Effector memory CD4-positive, alpha-beta T cell (primary cell): ENCODE measurements at places on chromosomes 7 and 10.

GRCh38 chr7:32116436-32116835, 46.2 kb upstream of the PDE1C start:
- no peak for DNase-seq

DNA sequence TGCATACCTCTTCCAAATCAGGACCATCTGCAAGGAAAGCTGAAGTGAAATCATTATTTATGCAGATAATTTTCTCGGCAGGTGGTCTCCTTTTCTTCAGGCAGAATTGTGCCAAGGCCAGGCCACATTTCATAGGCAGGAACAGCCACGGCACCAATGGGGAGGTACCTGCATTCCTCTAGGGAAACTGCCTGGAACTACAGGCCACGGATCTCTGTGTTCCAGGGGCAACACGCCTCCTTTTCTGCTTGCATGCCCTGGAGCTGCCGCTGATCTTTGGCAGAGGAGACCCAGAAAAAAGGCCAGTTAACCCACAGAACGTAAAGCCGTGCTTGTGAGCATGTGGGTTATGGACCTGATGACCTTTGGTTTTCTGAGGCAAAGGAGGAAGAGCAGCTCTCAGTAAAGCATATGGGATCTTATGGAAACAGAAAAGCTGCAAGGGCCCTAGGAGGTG, 111.2 kb upstream of the KIAA1217 start:
- no peak for DNase-seq

DNA sequence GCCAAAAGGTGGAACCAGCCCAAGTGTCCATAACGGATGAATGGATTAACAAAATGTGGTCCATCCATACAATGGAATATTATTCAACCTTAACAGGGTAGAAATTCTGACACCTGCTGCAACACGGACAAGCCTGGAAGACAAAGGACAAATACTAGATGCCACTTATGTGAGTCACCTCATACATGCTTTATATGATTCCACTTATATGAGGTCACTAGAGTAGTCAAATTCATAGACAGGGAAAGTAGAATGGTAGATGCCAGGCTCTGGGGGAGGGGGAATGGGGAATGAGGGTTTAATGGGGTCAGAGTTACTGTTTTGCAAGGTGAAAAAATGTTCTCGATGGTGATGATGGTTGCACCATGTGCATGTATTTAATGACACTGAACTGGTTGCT, 34.0 kb upstream of the CYTH3 start:
- no peak for DNase-seq

DNA sequence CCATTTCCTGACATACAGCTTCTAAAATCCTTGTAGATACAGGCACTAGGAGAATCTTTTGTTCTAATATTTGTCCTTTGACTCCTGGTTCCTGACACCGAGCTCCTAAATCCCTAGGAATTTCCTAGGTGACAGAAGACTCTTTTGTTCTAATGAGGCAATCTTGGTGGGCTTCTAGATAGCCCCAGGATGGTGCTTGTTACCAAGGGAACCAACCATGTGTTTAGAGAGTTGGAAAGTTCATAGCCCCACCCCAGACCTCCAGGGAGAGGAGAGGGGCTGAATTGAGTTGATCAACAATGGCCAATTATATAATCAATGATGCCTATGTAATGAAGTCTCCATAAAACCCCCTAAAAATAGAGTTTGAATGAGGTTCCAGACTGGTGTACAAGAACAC, 145.1 kb downstream of the JMJD1C start:
- no peak for DNase-seq

DNA sequence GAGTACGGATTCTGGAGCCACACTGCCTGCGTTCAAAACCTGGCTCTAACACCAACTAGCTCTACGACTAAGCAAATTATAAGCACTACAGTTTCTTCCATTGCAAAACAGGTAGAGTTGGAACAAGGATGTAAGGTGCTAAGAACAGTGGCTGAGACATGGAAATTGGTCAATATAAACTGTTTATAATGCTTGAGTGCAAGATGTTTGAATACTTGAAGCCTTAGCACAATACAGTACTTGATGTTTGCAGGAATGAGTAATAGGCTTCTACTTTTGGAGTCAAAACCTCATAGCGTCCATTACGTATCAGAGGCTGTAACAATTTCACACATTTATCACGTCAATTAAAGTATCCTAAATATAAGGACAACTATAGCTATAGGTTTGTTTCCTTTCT, 6.9 kb downstream of the NT5C2 start:
- DNase-seq = no peak

GRCh38 chr7:188174-188573, 4.2 kb upstream of the FAM20C start:
- no peak for DNase-seq

DNA sequence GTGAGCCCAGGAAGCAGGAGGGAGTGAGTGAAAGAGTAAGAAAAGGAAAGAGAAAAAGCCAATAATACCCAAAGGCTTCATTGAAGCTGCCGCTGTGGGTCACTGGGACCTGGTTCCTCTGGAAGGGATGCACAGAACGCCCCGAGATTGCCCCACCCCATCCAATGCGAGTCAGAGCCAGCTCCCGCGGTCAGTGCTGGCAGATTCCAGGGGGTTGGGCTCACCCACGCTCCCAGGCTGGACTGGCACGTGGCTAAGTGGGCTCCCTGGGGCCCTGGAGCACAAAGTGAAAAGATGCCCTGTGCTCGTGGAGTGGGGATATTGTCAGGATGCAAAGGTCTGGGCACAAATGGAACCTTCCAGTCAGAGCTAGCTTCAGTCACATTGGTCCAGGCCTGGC, 117.0 kb downstream of the OAT start:
- no peak for DNase-seq

DNA sequence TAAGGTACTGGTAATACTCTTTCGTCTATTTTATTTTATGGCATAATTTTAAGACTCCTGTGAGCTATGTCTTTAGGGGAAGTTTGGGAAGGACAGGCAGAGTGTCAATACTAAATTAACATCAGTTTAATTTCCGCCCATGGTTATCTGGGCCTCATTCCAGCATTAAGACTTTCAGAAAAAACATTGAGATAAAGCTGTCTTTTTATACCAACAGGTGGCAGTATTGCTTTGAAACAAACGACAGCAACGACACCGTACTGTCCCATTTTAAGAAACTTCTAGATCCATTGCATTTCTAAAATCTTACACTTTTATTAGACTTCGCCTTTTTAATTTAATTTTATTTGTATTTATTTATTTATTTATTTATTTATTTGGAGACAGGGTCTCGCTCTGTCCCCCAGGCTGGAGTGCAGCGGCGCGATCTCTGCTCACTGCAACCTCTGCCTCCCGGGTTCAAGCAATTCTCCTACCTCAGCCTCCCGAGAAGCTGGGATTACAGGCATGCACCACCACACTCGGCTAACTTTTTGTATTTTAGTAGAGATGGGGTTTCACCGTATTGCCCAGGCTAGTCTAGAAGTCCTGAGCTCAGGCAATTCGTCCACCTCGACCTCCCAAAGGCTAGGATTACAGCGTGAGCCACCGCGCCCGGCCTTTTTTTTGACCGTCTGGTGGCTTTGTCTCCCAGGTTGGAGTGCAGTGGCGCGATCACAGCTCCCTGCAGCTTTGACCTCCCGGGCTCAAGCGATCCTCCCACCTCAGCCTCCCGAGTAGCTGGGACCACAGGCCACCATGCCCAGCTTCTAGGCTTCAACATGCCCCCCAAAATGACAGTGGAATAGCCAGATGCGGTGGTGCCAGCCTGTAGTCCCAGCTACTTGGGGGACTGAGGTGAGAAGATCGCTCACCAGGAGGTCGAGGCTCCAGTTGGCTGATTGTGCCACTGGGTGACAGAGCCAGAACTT, 78.7 kb upstream of the C1GALT1 start:
- no peak for DNase-seq

GRCh38 chr10:4651404-4652037, 174.5 kb upstream of the AKR1E2 start:
- no peak for DNase-seq

DNA sequence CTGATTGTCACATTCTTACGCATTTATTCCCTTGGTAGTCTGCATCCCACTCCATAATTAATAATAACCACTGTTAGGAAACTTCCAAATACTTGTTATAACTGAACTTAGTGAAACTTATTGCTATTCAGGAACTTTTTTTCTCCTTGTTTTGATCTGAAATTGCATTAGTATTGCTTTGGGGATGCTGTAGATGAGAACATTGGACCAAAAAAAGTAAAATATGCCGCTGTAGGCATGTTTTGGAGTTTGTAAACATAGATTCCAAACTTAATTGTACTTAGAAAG, 1.7 kb downstream of the PPP1R9A start:
- no peak for DNase-seq

GRCh38 chr7:28953633-28954032, 4.5 kb downstream of the TRIL start:
- no peak for DNase-seq

DNA sequence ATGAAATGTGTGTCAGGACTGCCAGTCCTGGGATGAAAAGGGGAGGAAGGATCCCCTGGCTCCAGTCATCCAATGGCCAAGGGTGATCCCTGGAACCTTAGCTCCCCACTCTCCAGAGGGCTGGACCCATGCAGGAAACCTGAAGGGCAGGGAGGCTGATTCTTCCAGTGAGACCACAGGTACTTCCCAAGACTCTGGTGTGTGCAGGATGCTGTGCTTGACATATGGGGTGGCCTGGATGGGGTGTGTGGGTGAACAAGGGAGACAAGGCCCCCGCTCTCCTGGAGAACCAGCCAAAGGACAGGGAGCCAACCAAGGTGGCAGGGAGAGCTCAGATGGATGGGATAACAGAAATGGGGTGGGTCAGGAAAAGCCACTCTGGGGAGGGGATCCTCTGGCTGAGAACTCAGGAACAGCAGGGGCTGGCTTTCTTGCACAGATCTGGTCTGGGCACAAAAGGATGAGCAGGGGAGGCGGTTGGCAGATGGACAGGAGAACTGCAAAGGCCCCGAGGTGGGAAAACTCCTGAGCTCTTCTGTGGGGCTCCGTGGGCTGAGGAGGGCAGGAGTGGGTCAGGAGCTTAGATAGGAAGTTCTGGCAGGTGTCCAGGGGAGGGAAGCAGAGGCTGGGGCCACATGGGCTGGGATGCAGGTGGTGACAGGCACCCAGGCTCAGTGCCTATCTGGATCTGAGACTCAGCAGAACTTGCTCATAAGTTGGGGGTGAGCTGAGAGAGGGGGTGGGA, 100.6 kb downstream of the ARHGAP22 start:
- no peak for DNase-seq

DNA sequence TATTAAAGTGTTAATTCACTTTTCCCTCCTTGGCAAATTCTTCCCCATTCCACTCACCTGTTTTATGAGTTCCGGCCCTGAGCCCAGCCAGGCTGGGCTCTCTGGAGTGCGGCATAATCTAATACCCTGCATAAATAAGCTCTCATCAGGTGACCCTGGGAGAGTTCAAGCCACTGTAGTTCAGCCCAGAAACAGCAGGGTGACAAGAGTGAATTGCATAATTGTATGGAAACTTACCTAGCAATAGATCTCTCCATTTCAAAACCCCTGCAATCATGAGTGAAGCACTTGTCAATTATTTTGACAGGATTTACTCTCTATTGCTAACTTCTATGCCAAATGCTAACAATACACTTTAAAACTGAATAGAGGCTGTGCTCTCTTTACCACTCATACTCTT, 94.7 kb downstream of the OSBPL3 start:
- DNase-seq = no peak

- DNase-seq = no peak
Measured at GRCh38 chr10:75283671-75284470, 48.1 kb upstream of the COMTD1 start.

DNA sequence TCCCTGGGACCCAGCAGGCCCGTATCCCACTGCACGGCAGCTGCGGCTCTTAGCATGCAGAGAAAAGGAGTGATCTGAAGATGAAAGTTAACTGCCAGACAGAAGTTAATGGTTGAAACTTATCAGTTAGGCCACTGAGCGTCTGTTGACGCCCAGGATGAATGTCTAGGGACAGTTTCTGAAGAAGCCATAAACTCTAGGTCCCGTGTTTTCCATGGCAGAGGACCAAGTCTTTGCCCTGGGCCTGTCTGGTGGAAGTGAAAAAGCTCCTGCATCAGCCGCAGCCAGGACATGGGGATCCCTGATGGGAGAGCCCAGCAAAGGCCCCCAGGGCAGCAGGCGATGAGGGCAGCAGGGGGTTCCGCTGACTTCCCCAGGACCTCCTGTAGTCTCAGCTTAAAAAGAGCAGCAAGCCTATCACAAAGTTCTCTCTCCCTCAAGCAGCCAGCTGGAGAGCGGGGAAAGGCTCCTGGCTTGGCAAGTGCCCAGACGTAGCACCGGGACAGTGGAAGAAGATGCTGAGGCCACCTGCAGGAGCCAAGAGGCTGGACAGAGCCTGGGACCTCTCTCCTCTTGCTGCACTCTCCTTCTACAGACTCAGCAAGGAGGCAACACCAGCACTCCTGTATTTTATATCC, 79.6 kb downstream of the TNS3 start:
- no peak for DNase-seq

- DNase-seq = no peak
Measured at GRCh38 chr7:32929430-32930143, 27.7 kb upstream of the FKBP9 start.

DNA sequence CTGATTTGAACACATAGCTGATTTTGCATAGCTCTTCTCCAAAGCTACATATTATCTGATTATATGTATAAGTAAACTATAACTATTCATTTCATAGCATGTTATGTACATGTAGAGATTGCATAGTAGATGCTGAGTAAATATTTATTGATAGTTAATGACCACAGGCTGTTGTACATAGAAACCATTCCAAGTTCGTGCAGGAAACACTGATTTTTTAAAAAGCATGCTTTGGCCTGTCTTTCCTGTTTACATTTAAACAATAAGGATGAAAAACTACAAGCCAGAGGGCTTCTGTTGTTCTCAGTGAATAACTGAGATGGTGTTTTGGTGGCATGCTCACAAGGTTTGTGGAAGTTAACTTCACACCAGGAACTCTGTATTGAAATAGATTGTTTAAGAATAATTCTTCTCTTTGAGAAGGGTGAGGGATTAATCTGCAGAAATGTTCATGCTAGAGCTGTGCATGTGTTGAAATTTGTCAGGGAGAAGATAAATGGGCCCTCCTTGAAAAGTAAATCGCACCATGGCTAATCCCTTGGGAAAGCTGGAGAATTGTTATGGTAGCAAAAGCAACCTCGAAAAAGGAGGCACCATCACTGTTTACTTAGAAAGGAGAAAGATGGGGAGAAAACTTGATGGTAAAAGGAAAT, 120.2 kb upstream of the SP8 start:
- DNase-seq = no peak

- no peak for DNase-seq
Measured at GRCh38 chr7:1530946-1531262, 402 bp downstream of the MAFK start.

- no peak for DNase-seq
Measured at GRCh38 chr7:2760098-2760889, 72.3 kb downstream of the AMZ1 start.
